ENCODE measurements at places on chromosomes 1 and 21.

- DNase-seq, result peak; percentile 47
Observed at GRCh38 chr1:155085504-155086127, 7.0 kb downstream of the EFNA3 start.

DNA sequence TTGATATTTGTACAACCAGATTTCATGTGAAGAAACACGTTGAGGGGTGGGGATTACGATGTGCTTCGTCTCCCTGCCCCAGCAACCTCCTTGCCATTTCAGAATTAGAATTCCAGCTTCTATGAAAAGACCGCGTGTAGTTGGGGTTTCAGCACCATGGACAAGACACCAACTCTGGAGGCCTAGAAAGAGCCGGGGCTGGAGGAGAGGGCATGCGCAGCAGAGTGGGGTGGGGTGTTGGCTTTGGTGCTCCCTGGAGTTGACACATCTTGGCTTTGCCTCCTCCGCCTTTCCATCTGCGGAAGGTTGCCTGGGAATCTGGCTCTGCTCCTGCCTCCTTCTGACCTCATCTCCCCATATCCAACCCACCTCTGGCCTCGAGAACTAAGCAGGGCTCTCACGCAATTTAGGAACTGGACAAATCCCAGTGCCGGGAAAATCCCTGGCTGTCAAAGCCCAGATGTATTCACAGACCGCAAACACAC lies 11.8 kb downstream of the HTR6 start:
- no peak for DNase-seq

DNA sequence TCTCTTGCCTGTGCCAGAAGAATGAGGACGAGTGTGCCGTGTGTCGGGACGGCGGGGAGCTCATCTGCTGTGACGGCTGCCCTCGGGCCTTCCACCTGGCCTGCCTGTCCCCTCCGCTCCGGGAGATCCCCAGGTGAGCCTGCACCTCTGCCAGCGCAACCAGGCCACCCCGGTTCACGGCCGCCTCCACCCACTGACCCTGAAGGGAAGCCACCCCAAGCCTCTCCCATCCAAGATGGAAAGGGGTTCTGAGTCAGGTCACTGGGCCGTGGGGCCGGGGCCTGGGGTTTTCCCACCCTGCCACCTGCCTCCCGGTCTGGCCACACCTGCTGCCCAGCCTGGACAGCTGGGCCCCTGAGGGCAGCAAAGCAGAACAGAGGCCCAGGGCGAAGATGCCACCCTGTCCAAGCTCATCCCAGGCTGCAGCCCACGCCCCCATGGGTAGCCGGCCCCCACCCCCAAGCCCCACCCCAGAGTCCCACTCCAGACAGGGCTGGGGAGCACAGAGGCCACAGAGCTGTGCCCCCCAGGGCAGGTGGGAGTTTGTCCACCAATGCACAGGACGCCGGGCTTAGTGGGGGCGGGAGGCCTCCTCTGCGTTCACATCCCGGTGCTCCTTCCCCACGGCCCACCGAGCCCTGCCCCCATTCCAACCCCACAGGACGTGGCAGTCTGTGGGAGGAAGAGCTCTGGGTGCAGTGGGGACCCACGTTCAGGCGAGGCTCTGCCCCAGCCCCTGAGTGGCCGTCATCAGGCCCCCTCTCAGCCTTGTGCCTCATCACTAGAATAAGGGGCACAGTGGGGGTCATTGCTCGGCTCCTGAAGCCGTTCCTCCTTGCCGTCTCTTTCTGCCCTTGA lies 5.6 kb downstream of the AIRE start:
- DNase-seq, result no peak

- no peak for DNase-seq
Observed at GRCh38 chr1:44531785-44532566, 126.9 kb downstream of the RNF220 start.

- DNase-seq, result no peak
Observed at GRCh38 chr1:161182214-161182613, 4.9 kb upstream of the B4GALT3 start.

GRCh38 chr1:214281720-214282629 lies 1.0 kb downstream of the SMYD2 start:
- DNase-seq, result no peak

DNA sequence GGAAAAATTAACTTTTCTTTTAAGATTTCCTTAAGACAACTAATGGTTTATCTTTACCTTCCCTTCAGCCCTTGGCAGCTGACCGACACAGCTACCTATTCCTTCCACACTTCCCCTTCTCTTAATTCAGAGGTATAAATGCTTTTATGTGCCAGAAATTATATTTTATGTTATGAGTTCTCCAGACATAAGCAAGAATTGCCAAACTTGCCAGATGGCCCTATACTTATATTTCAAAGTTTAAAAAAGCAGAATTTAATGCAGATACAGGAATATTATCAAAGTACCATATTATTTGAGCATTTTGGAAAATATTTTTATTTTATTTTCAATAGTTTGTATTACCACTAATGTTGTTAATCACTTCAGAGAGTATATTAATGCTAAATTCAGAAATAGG lies 445.0 kb downstream of the PTBP2 start:
- no peak for DNase-seq

GRCh38 chr1:201026234-201026633 lies 2.7 kb upstream of the KIF21B start:
- DNase-seq, result peak; percentile 59

DNA sequence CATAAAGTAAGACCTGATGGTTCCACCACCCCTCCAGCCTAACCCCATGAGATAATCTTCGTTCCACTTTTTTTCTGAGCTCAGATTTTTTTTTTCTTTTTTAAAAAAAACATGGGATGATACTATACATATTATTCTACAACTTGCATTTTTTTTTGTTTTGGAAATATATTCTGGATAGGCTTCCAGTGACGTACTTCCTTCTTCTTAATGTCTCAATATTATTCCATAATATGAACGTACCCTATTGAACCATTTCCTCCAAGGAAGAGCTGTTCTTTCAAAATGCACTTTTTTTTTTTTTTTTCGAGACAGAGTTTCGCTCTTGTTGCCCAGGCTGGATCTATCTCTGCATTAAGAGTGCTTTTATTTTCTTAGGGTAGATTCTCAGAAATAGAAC lies 1.5 kb downstream of the EDEM3 start:
- no peak for DNase-seq

DNA sequence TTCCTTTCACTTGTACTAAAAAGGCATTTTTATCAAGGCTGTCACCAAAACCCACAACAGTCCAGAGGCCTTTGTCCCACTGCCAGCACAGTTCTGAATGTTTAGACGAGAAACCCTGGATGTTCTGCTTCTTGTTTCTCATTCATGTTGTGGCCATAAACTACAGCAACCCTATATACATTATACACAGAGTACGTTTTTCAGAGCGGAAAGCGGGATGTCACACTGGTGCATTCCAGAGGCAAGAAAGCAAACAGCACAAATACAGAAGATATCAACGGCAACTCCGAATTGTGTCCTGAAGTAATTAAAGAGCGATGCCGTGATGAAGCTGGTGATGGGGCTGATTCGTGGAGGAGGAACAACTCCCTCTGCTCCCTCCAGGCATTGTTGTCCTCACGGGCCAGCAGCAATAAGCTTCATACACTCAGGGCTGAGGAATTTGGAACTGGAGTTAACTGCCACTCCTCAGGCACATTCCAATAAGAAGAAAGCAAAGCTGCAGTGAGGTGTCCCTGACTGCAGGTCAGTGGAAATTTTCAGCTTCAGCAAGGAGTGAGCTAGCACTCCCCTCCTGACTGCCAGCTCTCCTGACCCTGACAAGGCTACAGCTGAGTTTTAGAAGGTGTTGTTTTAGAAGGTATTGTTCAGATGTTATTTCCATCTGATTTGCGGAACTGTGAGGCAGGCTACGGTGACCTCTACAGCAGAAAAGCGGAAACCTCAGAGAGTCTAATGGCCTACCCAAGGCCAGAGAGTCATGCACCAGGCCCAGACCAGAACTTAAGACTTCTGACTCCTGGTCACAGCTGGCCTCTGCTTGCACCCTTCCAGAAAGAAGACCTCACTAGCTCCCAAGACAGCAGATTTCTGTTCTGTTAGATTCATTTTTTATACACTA lies 149.0 kb downstream of the TGFBR3 start:
- DNase-seq, result no peak

DNA sequence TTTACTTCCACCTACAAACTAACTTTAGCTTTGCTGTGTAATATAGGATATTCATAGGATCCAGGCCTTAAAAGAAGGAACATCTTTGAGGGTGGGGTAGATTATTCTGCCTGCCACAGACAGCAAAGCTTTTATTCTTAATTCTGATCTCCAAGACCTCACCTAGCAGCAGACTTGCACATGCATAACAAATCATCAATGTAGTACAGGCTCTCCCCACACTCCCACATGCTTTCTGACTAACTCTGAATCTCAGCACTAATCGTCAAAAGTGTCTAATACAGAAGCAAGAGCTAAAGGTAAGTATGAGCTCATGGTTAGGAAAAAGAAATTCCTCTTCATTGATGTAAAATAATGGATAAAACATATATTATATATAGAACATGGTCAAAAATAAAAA lies 1468.5 kb upstream of the B3GALT2 start:
- DNase-seq, result no peak

- DNase-seq, result no peak
Observed at GRCh38 chr1:12617511-12617900, 504 bp downstream of the DHRS3 start.

DNA sequence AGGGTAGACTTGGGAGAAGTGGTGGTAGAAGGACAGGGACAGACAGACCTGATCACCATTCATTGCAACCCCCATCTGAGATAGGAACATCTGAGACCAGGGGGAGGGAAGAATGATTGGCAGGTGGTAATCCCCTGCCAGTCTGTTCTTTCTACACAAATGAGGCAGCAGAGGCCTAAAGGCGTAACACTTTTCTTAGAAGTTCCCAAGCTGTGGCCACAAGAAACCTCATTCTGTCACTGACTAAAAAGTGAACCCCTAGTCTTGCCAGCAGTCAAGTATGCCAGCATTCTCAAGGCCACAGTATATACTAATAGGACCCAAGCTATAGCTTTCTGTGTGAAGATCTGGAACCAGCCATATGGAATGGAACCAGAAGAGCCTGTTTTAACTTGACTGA lies 638.0 kb downstream of the KCNT2 start:
- no peak for DNase-seq

DNA sequence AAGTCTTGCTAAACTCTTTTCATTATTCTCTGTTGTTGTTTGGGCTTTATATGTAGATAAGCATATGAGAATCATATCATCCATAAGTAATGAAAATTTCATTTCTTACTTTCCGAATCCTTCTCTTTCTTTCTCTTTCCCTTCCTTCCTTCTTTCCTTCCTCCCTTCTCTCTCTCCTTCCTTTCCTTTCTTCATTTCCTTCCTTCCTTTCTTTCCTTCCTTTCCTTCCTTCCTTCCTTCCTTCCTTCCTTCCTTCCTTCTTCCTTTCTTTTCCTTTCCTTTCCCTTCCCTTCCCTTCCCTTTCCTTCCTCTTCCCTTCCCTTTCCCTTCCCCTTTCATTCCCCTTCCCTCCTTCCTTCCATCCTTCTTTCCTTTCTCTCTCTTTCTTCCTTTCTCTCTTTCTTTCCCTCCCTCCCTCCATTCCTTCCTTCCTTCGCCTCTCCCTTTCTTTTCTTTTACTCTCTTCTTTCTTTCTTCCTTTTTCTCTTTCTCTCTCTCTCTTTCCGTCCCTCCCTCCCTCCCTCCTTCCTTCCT lies 147.3 kb downstream of the UCK2 start:
- no peak for DNase-seq

DNA sequence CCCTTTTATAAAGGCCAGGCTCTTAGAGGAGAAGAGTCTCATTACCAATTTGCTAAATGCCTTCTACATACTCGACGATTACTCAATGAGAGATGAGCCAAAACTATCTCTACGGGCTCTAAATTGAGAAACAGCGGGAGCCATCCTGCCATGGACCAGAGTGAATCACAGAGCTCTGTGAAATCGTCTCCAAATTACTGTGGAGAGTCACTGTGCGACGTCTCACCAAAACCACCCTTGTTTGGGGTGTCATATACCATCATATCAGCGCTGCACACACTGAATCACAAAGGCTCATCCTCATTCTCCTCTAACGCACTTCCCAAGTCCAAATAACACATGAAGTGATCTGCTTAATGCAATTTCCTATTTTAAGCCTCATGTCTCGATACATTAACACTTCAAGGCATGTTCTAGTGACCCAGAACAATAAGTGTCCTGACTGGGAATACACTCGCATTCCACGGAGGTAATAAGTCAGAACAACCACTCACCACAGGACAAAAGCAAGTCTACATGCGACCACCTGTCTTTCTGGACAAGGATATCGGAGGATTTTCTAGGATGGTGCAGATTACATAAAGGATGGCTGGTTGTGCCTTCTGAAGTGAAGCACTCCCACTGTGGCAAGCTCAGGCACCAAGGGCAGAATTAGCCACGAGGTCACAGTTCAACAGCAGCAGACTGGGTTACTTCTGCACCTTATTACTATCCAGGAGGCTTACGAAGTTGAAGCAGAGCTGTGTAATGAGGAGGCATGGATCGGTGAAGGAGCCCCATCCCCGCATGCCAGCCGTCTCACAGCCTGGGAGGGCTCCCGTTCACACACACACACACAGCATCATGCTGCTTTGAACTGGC lies 44.3 kb downstream of the NID1 start:
- DNase-seq, result no peak

DNA sequence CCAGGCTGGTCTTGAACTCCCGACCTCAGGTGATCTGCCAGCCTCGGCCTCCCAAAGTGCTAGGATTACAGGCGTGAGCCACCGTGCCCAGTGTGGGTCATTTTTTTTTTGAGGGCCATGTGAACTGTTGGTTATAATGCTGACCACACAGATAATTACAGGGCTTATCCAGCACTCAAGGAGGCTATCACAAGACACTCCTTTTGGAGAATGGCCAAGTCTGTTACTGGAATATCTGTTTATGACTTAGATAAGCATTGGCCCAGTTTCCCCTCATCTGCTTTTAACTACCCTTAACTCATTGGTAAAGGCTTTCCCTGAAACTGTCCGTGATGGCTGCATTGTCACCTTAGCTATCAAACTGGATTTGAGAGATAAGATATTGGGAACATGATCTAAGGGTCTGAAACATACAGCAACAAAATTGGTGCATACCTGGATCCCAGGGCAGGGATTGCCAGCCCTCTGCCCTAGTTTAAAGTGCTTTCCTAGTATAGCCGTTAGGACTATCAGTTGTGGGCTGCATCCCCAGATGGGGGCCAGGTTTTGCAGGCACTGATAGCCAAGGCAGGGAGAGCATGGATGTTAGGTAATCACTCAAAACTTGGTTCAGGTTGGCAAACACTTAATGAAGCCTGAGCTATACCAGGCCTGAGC lies 15.6 kb downstream of the SZT2 start:
- DNase-seq, result no peak

DNA sequence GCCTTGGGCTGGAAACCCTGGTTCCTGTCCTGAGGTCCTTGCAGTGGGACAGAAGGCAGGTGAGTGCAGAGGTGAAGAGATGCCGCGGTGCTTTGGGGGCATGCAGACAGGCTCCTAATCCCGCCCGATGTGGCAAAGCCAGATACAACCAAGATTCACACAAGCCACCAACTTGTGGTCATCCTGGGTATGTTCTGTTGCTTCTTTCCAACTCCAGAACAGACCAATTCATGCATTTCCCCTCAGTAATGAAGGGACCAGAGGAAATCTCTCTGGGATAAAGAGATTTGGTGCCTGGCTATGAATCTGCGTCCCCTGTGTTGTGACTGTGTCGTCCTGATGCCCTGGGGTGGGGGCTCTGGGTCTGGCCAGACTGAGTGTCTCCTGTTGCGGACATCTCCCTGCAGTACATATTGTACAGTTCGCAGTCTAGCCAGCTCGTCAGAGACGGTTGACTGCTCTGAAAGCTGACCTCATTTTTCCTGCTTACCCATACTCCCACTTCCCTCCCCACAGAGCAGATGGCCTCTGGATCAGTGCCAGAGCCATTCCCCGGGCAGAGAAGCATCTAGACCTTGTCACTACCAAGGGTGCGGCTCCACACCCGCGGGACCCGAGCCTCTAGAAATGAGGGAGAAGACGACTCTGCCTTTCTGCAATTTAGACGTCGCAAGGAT lies 216.3 kb downstream of the KIF26B start:
- DNase-seq, result peak; percentile 60

Data from NCI-H524 (cell line).